Tibial nerve (tissue), 4 donors: ENCODE measurements at places on chromosomes 1 and 21.

GRCh38 chr1:1462318-1462966 lies 9.1 kb upstream of the ATAD3B start:
- DNase-seq: no peak

- no peak for DNase-seq
Measured at GRCh38 chr21:26834181-26834905, 10.9 kb downstream of the ADAMTS1 start.

GRCh38 chr1:231122143-231122542 lies 39.7 kb upstream of the TRIM67 start:
- DNase-seq: no peak

DNA sequence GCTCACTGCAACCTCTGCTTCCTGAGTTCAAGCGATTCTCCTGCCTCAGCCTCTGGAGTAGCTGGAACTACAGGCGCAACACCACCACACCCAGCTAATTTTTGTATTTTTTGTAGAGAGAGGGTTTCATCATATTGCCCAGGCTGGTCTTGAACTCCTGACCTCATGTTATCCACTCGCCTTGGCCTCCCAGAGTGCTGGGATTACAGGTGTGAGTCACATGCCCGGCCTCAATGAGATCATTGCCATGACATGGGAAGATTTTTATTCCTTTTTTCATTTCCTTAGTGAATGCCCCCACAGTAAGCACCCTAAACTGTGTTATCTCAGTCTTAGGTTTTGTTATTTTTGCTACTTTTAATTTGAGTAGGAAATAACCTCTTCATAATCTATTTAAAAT lies 977.9 kb downstream of the BRINP3 start:
- no peak for DNase-seq

DNA sequence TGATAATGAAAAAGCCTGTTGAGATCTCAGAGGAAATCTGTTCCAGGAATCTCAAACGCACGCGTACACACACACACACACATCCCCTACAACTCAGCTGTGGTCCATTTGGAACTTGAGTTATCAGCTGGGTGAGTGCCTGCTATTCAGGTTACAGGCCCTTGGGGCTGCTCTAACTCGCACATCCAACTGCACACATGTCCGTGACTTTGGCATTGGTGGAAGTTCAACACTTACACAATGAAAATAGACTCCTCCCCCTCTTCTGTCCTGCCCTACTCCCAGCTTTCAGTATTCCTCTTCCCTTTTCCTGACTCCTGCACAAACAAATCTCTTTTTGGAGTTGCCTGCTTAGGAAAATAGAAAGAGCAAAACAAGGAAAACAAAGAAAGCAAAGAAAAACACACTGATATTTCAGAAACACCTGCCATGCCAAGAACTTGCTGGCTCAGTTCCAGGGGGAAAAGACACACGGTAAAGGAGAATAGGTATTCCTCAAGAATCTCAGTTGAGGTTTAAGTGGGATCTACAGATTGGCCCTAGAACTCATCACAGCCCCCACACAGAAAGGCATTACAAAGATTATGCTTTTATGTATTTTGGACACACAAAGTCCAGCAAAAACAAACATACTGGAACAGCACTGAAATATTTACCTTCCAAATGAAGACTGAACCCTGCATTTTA lies 140.9 kb downstream of the TGFBR3 start:
- DNase-seq: peak; percentile 57

DNA sequence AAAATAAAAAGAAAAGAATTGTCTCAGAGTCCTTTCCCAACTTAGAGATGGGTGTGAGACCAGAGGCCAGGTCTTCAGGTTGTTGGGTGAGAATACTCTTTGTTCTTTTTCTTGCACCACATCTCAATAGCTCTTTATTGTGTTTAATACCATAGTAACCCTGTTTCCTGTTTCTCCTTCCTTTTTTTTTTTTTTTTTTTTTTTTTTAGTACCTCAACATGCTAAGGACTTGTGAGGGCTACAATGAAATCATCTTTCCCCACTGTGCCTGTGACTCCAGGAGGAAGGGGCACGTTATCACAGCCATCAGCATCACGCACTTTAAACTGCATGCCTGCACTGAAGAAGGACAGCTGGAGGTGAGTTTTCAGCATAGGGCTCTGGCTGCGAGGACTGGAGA lies 24.4 kb downstream of the CELF3 start:
- no peak for DNase-seq

- DNase-seq: no peak
Measured at GRCh38 chr1:39779821-39780220, 8.7 kb upstream of the OXCT2 start.

GRCh38 chr1:18681423-18681835 lies 50.8 kb downstream of the PAX7 start:
- DNase-seq: no peak

DNA sequence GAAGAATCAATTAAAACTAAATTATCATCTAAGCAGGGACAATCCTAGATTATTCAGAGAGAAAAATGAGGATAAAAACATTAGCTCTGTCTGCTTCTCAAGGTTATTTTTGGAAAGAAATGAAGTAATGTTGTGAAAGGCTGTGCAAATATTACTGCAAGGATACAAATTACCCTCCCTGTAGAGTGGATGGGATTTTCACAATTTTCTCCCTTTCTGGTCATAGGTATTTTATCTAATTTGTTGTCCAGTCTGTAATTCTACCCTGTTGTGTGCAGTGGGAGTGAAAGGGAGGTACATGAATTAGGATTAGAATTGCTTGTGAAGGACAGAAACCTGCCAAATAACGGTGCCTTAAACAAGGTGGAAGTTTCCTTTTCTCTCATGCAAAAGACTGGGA lies 54.7 kb downstream of the MAP3K7CL start:
- no peak for DNase-seq

DNA sequence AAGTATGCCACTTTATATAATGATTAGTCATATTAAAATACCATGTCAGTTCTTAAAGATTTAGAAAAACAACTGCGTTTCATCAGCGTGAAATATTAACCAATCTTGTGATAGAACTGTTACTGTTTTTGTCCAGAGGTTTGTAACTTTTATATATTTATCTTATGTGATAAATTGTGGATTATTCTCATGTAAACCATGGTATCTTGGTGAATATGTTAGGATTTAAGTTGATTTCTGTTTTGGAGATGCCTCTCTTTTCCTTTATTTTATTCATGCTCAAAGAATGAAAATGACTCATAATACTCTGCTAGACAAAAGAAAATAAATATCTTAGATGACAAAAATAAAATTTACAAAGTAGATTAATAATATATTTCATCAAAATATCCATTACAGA lies 88.4 kb downstream of the ADGRL4 start:
- no peak for DNase-seq

DNA sequence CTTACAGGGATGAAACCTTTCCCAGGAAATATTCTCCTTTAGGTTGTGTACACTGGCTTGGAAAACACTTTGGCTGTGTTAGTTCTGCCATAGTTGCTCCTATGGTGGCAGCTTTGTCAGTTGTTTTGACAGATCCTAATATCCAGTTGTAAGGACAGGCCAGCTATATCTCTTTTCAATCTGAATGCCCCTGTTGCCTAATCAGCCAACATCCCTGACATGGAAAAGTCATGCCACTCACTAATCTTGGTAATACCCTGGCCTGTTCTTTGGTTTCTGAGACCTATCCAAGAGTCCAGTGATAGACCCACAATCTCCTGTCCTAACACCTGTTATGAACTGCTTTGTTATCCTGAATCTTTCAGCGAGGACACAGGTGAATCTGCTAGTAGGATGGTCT lies 148.8 kb downstream of the MRPL39 start:
- DNase-seq: no peak

DNA sequence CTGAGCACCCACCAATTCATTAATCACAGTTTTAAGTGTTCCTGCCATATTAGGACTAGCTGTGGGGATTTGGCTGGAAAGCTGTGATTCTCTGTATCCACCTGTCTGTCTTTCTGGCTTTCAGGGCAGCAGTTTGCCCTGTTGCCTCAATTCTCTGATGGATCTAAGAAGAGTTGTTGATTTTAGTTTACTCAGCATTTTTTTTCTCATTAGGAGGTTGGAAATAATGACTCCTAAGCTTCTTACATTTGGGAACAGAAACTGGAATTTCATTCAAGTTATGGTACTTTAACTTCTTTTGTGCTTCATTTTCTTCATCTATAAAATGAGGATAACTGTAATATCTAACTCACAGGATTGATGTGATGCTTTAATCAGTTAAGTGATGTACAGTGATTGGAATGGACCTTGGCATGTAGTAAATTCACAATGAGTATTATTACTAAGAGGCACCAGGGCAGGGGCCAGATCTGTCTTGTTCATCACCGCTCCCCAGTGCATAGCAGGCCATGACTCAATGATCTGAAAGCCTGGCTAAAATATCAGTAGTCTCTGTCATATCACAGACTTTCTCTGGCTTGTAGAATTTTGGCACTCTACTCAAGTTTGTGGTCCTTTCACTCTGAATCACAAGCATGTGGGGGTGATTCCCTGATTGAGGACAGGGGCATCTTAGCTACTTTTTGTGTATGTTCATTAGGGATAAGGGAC lies 51.4 kb upstream of the GREM2 start:
- DNase-seq: no peak

- no peak for DNase-seq
Measured at GRCh38 chr1:3524556-3525203, 70.2 kb downstream of the ARHGEF16 start.

DNA sequence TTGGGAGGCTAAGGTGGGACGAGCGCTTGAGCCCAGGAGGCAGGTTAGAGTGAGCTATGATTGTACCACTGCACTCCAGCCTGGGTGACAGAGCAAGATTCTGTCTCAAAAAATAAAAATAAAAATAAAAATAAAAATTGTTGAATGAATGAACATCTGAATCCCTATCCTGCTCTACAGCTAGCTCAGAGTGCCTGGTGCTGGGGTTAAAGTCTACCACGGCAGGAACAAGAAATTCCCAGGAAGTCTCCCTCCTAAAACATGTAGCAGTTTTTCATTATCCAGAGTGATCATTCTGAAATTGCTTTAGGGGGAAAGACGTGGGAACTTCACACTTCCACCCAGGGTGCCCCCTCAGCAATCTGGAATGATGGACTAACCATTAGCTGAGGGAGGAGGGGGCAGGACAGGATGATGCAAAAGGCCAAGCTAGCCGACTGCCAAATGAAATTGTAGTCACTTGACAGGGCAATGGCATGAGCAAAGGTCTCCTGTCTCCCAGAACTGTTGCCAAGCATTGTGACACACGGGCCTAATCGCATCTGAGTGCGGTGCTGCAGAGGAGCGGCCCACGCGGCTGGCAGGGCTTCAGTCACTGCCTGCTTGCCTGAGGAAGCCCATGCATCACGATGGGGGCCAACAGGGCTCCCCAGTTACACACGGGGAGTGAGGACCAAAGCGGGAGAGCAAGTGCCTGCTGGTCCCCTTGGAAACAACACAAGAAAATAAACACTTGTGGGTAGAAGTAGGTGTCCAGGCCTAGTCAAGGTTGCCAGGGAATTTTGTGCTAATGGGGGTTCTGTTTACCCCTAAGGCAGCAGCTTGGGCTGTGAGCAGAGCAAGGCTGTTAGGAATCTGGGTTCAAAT lies 85.7 kb downstream of the NENF start:
- no peak for DNase-seq

GRCh38 chr1:158121604-158122254 lies 59.0 kb upstream of the CD1D start:
- no peak for DNase-seq

DNA sequence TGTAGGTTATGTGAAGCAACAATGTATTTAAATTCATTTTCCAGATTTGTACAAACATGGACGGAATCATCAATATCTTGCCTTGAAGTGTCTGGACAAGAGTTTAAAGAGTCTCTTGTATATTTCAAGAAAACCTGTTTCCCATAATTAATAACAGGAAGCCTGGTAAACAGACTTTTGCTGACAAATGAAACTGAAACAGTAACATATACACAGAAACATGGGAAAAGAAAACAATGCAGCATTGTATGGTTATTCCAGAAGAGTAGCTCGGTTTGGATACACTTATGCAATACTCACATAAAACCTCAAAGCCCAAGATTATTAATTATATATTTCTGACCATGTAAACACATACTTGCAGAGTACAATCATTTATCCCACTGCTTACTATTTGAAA lies 265.5 kb downstream of the PTPRC start:
- no peak for DNase-seq

GRCh38 chr1:55456971-55457370 lies 241.8 kb upstream of the USP24 start:
- no peak for DNase-seq

DNA sequence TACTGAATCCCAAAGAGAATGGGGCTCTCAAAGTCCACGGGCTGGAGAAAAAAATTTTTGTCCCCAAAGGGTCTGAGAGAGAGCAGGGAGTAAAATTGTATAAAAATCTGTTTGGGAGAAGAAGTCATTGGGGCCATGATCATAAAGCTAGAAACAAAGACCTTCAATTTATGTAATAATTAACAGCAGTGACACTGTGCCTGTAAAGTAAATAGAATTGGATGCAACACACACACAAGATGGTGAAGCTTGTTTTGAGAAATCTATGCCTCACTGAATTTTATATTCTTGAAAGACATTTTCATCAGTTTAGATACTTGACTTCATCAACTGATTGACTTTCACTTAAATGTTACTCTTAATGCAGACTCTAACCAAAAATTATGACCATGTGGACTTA lies 600.5 kb upstream of the ADAMTS5 start:
- DNase-seq: no peak

GRCh38 chr1:9663257-9663656 lies 11.7 kb downstream of the PIK3CD start:
- no peak for DNase-seq

- DNase-seq: no peak
Measured at GRCh38 chr1:18939398-18940302, 16.8 kb downstream of the IFFO2 start.

DNA sequence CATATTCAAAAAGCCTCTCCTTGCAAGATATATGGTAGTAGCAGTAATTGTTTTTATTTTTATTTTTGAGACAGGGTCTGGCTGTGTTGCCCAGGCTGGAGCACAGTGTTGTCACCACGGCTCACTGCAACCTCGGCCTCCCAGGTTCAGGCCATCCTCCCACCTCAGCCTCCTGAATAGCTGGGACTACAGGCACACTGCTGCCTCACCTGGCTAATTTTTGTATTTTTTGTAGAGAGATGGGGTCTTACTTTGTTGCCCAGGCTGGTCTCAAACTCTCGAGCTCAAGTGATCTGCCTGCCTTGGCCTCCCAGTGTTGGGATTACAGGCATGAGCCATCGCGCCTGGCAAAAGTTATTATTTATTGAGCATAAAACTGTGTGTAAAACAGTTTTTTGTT lies 38.4 kb downstream of the SLC66A1 start:
- DNase-seq: no peak

DNA sequence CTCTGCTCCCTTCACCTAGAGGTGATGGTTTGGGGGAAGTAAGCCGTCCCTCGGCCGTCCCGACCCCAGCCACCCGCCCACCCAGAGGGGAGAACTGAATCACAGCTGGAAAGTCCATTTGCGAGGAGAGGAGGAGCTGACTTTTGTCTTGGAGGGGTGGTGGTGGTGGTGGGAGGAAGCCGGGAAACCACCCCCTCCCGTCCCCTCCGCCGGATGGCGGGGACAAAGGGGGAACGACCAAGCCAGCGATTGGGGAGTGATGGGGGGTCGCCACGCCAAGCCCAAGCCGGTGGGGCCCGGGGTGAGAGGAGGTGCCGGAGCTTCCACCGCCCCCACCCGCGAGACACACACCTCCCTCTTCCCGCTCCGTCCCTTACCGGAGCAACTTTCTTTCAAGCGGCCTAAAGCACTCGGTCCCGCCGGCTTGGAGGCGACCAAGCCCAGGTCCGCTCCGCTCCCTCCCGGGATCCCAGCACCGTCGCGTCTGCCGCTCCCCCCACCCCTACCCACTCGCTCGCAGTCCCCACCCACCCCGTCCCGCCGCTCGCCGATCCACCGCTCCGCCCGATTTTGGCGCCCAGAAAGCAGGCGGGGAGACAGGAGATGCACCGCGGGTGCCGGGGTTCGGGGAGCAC lies 540 bp downstream of the ARHGEF2 start:
- no peak for DNase-seq
